GM12878 (cell line): ENCODE measurements at places on chromosomes 12 and 14.
A peak's percentile ranks its signal among the peaks of the same experiment; 100 is the strongest.

GRCh38 chr12:93368766-93369165, 9.0 kb upstream of the NUDT4 start:
- H3K27me3 ChIP-seq = no peaks in the 10 kb centered on the region
- H3K36me3 ChIP-seq = no peaks in the 10 kb centered on the region
- no peak for DNase-seq
- H3K4me3 ChIP-seq = no peak overlapping the region

DNA sequence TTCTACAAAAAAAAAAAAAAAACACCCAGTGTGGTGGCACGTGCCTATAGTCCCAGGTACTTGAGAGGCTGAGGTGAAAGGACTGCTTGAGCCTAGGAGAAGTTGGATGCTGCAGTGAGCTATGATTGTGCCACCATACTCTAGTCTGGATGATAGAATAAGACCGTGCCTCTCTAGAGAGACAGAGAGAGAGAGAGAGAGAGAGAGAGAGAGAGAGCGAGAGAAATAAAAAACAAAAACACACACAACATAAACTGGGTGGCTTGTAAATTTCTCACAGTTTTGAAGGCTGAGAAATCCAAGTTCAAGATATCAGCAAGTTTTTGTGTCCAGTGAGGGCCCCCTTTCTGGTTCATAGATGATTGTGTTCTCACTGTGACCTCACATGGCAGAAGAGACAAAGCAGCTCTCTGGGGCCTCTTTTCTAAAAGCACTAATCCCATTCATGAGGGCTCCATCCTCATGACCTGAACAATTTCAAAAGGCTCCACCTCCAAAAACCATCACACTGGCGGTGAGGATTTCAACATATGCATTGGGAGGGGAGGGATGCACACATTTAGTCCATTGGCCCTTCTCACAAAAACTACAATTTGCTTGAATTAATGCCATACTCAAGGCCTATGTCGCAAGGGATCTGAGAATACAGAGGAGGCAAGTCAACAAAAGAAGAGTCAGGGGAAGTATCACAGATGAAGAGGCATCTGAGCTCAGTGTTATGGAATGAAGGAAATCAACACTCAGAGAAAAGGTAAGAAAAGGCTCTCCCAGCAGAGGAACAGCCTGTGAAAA, 94.9 kb downstream of the PPM1H start:
- no peaks in the 10 kb centered on the region for H3K36me3 ChIP-seq
- no peaks in the 10 kb centered on the region for H3K27me3 ChIP-seq
- DNase-seq = no peak
- H3K4me3 ChIP-seq = no peak overlapping the region
- peaks cover 4% of the 10 kb centered on the region; the same call in 1 of the 2 replicates for H3K4me1 ChIP-seq
- H3K27ac ChIP-seq = no peak overlapping the region

DNA sequence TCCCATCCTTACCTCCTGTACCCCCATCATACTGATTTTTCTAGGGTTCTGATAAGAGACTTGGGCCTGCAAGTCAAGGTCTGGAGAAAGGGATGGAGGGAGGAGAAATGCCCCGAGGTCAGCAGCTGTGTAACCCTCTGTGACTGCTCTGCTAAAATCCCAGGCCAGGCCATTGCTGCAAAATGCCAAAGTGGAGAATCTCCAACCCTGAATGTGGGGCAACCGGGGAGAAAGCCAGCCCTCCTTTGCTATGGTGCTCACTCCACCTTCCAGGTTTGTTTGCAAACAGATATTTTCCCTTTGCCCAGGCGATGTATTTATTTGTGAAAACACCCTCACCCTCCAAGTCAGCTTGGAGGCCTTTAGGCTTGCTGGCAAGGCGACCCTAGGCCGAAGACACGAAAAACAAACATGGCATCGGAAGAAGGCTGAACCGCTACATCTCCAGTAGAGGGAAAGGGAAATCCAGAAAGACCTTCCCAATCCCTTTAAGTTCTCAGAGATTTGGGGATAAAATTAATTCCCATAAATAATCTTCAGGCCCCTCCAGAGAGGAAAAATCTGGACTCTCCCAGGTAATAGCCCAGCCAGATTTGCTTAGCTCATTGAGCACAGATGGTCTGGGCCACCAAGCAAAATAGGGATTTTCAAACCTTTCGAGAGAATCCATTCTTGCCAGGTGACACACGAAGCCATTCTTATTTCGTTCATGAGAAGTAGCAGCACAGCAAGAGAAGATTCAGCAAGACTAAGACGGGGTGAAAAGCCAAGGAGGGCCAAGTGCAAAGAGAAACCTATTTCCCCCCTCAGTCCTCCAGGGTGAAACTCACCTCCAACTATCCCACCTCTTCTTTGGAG, 1.3 kb upstream of the TBX5 start:
- no peak overlapping the region for H3K27ac ChIP-seq
- no peaks in the 10 kb centered on the region for H3K4me1 ChIP-seq
- peaks cover 5% of the 10 kb centered on the region for H3K27me3 ChIP-seq
- no peaks in the 10 kb centered on the region for H3K36me3 ChIP-seq
- no peak for DNase-seq
- H3K4me3 ChIP-seq = no peak overlapping the region

DNA sequence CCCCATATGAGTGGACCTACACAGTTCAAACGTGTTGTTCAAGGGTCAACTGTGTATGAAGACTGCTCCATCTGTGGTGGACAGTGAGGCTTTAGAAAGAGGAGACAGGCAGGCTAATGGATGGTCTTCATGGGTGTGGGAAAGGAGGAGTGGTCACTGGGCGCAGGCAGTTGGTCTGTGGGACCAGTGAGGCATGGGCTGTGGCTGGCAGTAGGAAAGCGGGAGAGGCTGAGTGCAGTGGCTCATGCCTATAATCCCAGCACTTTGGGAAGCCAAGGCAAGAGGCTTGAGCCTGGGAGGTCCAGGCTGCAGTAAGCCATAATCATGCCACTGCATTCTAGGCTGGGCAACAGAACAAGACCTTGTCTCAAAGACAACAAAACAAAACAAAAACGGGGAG, 2.0 kb upstream of the NR4A1 start:
- no peaks in the 10 kb centered on the region for H3K36me3 ChIP-seq
- H3K4me3 ChIP-seq = no peak overlapping the region
- H3K27me3 ChIP-seq = no peaks in the 10 kb centered on the region
- H3K4me1 ChIP-seq = peaks cover 23% of the 10 kb centered on the region
- DNase-seq = no peak
- no peak overlapping the region for H3K27ac ChIP-seq

DNA sequence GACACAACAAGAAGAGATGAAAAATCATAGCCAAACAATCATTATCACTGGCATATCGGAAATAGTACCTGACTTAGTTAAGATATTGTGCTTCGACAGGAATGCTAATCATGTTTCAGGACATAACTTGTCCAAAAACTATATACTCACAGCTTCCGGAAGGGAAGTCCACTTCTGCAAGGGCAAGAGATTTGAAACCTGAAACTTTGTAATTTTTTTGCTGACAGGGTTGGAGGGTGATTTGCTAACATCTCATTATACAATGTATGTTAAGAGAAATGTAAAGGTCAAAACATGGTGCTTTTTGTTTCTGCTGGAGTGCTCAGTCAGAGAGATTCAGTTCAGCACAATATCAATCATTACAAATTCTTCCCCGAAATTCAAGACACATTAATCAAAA, 200.3 kb downstream of the CNTN1 start:
- no peak overlapping the region for H3K27ac ChIP-seq
- no peaks in the 10 kb centered on the region for H3K4me1 ChIP-seq
- DNase-seq = no peak
- H3K4me3 ChIP-seq = no peak overlapping the region
- no peaks in the 10 kb centered on the region for H3K27me3 ChIP-seq

GRCh38 chr12:7130701-7131501, 730 bp downstream of the CLSTN3 start:
- H3K36me3 ChIP-seq = peaks cover 5% of the 10 kb centered on the region
- no peak for DNase-seq
- H3K4me1 ChIP-seq = peaks cover 13% of the 10 kb centered on the region
- H3K27ac ChIP-seq = no peak overlapping the region
- no peaks in the 10 kb centered on the region for H3K27me3 ChIP-seq
- H3K4me3 ChIP-seq = peak overlapping the region; percentile 85

DNA sequence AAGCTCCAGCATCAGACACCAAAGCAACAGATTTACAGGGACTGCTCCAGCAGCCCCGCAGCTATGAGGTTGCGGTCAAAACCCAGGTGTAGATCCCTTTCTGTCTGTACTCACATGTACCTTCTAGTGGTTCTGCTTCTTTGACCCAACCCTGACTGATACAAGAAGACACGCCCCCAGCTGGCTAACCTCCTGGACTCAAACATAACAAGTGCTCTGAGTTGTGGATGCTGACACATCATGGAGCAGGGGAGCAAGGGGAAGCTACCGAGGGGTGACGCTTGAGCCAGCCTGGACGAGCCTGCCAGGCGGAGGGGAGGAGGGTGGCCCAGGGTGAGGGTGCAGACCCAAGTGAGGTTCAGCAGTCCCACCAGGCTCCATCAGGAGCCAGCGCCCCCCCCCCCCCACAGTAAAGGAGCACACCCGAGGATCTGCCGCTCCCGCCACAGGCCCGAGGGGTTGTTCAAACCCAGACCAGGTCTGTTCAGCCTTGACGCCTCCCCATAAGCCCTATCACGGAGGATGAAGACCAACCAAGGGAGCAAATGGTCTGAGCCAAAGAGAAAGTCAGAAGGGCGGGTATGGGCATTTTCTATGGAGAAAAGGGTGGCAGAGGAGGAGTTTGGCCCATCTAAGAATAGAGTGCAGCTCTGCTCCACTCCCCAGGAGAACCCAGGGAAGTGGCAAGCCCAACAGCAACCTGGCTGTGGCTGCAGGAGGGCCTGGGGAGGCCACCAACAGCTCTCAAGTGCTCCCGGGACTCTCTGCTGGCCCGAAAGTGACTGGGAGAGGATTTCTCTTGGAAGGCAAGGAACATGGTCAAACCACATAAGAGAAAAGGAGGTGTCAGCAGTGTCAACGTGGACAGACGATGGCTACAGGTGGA, 229.4 kb downstream of the BCL11B start:
- DNase-seq = no peak
- H3K27me3 ChIP-seq = no peaks in the 10 kb centered on the region
- H3K4me1 ChIP-seq = no peaks in the 10 kb centered on the region
- no peak overlapping the region for H3K4me3 ChIP-seq
- no peaks in the 10 kb centered on the region for H3K36me3 ChIP-seq

GRCh38 chr12:86230516-86231146, 25.6 kb downstream of the MGAT4C start:
- H3K27ac ChIP-seq = no peak overlapping the region
- H3K36me3 ChIP-seq = no peaks in the 10 kb centered on the region
- DNase-seq = no peak
- H3K4me3 ChIP-seq = no peak overlapping the region

GRCh38 chr14:37417833-37418232, 177.2 kb downstream of the FOXA1 start:
- no peak overlapping the region for H3K4me3 ChIP-seq
- H3K36me3 ChIP-seq = no peaks in the 10 kb centered on the region
- H3K27ac ChIP-seq = no peak overlapping the region

DNA sequence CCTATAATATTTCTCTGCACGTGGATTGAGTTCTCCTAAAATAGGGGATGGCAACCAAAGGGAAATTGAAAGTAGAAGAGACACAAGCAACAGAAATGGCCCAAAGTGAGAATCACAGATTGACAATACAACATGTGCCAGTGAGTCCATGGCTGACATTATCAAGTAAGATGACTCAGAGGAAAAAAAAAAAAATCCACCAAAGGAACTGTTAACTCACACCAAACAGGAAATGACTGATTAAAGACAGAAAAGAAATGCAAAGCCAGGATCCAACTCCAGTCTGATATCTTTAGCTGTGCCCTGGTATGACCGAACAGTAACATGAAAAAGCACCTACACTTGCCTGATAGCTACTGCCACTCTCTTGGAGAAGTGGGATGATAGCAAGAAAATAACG, 485.0 kb downstream of the PRKD1 start:
- H3K4me1 ChIP-seq = no peaks in the 10 kb centered on the region
- H3K27ac ChIP-seq = no peak overlapping the region
- no peaks in the 10 kb centered on the region for H3K27me3 ChIP-seq
- no peak for DNase-seq
- H3K4me3 ChIP-seq = no peak overlapping the region
